Stimulated activated CD4-positive, alpha-beta T cell treated with anti-CD3 and anti-CD28 coated beads, Interleukin-12 subunit alpha, Interleukin-12 subunit beta, amount 100 ng/mL, for 24 hours (primary cell): ENCODE measurements at places on chromosomes 5 and 9.

DNA sequence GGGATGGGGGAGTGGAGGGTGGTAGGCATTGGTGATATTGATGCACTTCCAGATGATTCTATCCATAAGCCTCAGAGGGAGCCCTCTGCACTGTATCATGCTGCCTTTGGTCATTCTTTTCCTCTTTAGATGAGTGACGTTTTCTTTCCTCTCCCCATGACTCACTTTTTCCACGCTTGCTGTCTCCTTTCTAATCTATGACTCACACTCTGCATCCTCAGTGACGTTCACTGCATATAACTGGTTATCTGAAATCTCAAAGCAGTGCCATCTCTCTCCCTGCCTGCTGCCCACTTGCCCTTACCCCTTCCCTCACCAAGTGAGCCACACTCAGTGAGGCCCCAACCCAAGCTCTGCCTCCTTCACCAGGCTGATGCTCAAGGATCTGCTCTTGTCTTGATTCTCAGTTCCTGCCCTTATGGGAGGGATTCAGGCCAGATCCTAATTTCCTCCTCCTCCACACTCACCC is 31.6 kb downstream of the PTGS1 start:
- peak; percentile 3 for DNase-seq

DNA sequence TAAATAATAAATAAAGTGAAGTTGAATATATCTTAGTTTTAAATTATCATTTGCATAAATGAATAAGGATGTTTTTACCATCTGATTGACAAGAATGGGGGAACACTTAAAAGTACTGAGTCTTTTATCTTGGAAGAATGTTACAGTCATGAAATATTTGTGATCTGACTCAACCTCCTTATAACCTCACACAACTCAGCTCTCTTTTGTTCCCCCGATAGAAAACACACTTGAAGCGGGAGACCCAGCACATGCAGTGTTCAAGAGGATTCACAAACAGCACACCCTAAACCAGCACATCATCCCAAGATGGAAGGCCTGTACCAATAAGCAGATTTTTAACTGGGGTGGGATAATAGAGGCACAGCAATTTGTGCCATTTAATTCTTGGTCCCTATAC is 15.5 kb downstream of the BAAT start:
- DNase-seq: no peak

DNA sequence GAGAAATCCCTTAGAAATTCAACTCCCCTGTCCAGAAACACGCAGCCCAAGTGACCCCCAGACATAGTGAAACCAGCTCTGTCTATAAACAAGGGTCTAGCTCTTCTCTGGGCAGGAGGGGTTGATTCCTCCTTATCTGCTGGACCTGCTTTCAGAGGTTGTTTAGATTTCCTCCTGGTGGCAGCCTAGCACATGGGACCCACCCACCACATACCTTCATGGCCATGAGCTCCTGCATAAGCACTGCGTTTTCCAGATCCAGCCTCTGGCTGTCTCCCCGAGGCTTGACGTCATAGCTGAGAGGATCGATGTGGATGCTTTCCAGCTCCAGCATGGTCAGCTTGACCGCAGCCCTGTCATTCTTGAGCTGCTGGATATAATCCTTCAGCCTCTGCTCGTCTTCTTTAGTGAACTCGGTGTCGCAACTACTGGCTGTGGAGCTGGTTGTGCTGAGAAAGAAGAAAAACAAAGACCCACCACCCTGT is 77.0 kb downstream of the DCP2 start:
- no peak for DNase-seq

DNA sequence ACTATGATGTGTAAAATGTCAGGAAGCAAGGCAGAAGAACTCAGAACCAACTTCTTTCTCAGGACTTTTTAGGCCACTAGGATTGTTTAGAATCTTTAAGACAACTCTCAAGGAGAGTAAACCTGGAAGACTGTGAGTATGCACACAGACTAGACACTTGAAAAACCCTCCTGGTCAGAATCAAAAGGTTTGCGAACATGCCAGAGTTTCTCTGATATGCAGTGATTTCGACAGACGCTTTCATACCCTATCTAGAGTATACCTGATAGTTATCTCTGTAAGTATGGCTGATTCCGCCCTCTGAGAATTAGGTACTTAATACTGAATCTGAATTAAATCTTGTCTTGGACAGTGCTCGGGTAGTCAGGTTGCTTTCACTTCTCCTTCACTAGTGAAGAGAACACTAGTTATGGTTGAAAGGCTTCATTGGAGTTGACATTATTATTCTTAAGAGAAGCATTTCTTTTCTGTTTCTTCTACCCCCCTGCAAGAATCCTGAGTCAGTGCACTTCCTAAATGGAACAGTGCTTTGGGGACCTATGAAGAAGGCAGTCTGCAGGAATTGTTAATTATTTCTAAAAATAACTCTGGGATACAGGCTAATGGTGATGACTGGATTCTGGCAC is 158.1 kb downstream of the HACD4 start:
- no peak for DNase-seq

DNA sequence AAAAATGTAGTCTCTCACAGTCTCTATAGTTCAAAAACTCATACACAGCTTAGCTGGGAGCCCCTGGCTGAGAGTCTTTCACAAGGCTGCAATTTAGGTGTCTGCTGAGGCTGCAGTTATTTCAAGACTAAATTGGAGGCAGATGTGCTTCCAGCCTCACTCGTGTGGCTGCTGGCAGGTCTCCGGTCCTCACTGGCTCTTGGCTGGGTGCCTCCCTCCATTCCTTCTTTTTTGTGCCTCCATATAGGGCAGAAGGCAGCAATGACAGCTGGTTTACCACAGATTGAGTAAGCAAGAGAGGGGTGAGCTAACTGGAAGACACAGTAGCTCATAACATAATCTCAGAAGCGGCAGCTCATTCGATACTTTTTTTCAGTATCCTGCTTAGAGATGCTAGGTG is 2167.7 kb upstream of the WWC1 start:
- no peak for DNase-seq

GRCh38 chr9:97659771-97660170 is 26.1 kb downstream of the NCBP1 start:
- DNase-seq: no peak

- DNase-seq: no peak
Observed at GRCh38 chr5:38554403-38554802, 2.0 kb downstream of the LIFR start.

- peak; percentile 57 for DNase-seq
Observed at GRCh38 chr5:176573564-176574296, 24.6 kb downstream of the CDHR2 start.

- DNase-seq: no peak
Observed at GRCh38 chr5:134188092-134188491, 11.3 kb upstream of the SKP1 start.

DNA sequence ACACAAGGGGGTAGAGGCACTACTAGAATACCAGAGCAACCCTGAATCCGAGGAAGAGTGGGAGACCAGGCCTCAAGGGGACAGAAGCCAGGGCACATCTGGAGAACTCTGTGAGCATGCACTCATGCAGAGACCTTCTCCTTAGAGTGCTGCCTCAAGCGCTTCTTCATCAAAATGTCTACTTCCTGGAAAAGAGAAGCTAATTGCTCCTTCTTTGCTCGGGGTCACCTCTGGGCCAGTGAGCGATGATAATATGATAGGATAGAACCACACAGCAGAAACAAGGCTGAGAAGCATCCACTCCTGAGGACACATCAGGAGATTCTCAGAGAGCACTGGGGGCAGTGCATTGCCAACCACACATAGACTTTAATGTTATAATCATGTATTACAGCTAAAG is 23.7 kb upstream of the LMNB1 start:
- DNase-seq: no peak
